ENCODE measurements at places on chromosomes 7 and 10.
A peak's percentile ranks its signal among the peaks of the same experiment; 100 is the strongest.

DNA sequence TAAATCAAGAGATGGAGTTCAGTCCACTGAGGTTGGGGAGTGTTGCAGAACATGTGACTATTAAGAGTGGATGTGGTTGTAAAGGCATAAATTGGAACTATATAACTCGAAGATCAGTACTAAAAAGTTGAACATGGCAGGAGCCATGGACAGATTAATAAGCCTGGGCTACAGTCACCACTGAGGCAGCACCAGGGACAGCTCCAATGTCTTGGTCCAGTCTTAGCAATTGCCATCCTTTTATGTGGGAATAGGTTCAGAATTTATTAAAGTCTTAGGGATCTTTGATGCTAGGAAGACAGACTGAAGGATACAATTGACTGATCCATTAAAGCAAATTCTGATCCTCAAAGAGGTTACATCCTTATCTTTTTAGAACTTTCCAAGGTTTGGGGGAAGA, 156.6 kb downstream of the ADRA2A start:
- DNase-seq = no peak

GRCh38 chr7:149869867-149870266, 3.9 kb upstream of the ATP6V0E2 start:
- DNase-seq = no peak

- no peak for DNase-seq
Measured at GRCh38 chr7:19920166-19920565, 146.7 kb upstream of the TMEM196 start.

GRCh38 chr7:26328498-26329390, 37.1 kb downstream of the SNX10 start:
- DNase-seq = no peak

- no peak for DNase-seq
Measured at GRCh38 chr10:132745971-132746370, 40.0 kb downstream of the NKX6-2 start.

- DNase-seq = peak; percentile 41
Measured at GRCh38 chr7:4189131-4189570, 492.9 kb upstream of the FOXK1 start.

GRCh38 chr10:57338823-57339558, 928.7 kb downstream of the IPMK start:
- no peak for DNase-seq

- DNase-seq = no peak
Measured at GRCh38 chr7:120774481-120774880, 83.5 kb downstream of the TSPAN12 start.

DNA sequence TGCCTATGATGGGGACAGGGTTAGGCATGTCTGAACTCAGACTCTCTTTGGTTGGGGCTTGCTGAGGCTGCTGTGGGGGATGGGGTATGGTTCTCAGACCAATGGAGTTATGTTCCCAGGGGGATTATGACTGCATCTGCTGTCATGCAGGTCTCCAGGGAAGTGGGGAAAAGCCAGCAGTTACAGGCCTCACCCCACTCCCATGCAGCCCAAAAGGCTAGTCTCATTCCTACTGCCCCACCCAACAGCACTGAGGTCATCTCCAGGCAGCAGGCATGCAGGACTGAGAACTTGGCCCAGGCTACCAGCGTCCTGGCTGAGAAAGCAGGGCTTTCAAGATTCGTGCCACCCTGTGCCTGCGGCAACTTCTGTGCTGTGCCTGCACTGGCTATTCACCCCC, 373.3 kb downstream of the HTR7 start:
- DNase-seq = no peak

DNA sequence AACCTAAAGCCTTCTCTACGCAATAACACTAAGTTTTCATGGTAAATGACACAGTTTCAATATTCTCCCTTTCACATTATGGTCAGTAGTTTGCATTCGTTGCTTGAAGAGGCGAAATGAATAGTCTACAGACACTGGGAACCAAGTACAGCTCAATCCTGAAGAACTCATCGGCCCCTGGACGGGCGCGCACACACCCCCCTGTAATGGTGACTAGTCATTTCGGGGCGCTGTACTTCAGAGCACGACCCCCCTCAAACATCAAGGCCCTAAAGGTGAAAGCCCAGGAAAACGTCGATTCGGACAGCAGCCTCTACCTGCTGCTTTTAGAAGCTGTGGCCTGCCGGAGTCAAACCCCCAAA, 1.0 kb downstream of the NT5C2 start:
- DNase-seq = peak; percentile 54

DNA sequence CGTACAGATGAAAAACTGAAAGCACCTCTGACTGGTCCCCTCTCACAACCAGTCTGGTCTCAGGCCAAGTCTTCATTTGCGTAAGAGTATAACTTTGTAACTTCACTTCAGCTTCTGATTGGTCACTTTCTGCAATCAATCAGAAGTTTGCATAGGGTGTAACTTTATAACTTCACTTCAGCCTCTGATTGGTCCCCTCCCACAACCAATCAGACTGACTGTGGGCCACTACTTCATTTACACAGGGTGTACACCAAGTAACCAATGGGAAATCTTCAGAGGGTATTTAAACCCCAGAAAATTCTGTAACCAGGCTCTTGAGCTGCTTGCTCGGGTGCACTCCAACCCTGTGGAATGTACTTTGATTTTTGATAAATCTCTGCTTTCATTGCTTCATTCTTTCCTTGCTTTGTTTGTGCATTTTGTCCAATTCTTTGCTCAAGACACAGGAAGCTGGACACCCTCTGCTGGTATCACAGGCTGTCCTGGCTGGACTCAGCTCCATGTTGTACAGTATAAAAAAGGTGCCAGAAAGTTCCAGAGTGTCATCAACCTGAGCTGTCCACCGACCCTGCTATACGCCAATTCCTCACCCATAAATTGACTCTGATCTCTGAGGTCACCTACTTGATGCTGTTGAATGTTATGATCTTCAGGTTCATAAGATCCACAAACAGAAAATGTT, 74.5 kb downstream of the COBL start:
- DNase-seq = no peak

GRCh38 chr7:2670720-2671391, 17.1 kb upstream of the AMZ1 start:
- DNase-seq = no peak

- DNase-seq = no peak
Measured at GRCh38 chr7:41588341-41588740, 114.5 kb downstream of the INHBA start.

- DNase-seq = no peak
Measured at GRCh38 chr10:131936736-131937135, 35.9 kb downstream of the PPP2R2D start.

- DNase-seq = no peak
Measured at GRCh38 chr7:128027485-128027980, 3.7 kb downstream of the LRRC4 start.

DNA sequence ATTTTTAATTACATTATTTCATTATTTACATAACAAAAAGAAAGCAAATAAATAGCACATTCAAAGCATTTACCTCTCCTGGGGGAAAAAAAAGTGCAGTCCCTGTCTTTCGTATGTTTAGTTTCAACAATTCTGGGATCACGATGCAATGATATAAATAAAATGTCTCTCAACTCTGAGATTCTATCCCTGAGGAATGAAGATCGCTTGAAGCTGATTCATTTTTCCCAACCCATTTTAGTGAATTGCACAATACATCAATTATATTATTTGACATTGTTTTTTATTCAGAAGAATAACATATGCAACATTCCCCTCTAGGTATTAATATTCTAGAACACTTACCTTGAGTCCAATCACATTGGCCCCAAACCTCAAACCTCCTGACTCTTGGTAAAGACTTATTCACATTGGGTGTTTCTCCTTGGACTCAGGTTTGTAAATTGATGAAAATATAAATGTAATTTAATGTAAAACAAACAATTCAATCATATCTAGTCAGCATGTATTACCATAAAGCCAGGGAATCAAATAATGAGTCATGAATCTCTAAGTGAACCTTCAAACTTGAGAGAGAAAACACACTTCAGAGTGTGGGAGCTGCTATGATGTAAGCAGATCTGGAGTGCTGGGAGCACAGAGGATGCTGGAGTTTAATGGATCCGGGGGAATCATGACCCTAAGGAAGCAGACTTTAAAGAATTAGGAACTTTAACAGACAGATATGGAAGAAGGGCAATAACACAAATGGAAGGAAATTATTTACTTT, 5.3 kb upstream of the SCIN start:
- DNase-seq = no peak

DNA sequence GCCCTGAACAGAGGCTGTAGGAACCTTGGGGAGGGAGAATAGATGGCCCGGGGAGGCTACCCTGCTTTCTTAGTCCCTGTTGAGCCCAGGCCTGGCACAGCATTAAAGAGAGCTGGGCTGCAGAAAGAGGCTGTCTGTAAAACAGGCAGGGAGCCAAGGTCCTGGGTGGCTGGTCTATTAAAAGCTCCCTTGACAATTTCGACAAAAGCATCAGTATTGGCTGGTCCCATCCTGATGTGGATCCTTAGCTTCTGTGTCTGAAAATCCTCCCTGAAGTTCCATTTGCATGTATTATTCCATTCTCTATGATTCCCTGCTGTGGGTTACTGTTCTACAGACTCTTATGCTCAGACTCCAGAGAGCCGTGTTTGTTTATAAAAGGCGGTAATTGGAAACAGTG, 158.5 kb downstream of the GALNT17 start:
- no peak for DNase-seq

DNA sequence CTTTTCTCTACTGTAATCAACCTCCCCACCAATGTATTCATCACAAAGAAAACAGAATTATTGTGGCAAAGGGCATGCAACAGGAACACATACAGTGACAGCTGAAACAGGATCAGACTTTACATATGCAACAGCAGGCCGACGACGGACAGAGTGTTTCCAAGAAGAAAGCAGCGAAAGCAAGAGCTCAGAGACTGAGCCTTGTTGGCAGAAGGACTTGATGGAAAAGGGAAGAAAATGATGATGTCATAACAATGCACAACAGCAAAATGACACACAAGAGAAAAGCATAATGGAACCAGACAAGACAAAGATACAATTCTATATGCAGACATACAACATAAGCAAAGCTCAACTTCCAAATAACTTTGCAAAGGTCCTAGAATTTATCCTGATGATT, 106.5 kb downstream of the ARHGAP12 start:
- DNase-seq = no peak

GRCh38 chr10:29304264-29304994, 15.6 kb downstream of the LYZL1 start:
- peak; percentile 58 for DNase-seq

- DNase-seq = no peak
Measured at GRCh38 chr7:149455175-149455950, 5.5 kb downstream of the ZNF777 start.

DNA sequence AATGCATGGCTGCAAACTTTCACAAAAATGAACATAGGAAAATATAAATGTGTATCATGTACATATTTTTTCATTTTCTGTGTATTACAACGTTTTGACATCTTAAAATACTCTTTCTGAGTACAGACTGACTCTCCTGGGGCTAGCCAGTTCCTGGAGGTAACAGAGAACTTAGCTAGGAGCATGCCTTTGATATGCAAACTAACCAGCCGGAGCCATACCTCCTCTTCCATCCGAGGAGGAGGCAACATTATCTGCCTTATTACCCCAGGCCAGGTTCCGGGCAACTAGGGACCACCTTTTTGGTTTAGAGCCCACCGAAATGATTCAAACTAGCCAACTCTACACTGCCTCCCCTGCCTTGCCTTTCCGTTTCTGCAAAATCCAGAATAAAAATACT, 33.7 kb upstream of the HECW1 start:
- no peak for DNase-seq

DNA sequence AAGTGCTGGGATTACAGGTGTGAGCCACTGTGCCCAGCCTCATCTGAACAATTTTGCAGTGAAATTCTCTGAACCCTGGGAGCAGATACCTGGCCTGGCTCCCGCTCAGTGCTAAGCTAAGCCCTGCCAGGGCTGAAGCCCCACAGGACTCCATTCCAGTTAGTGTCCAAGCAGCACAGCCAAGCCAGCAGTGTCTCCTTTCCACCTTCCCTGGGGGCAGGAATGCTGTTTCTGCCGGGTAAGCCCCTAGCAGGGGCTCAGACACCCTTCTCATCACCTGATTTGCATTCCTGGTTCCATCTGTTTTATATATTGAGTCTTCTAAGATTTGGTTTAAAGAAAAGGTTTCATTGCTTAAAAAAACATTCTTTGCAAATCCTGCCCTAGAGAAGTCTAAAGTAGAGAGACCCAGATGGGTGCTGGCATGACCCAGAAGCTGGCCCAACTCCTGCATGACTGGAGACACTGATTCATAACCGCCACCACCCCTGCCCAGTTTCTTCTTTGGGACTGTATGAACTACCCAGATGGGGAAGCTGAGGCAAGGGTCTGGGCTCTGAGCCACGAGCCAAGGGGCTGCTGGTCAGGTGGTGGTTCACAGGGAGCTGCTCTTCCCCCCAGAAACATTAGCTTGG, 14.0 kb downstream of the SLC13A4 start:
- no peak for DNase-seq

- DNase-seq = no peak
Measured at GRCh38 chr10:31011665-31012022, 20.0 kb downstream of the ZNF438 start.

DNA sequence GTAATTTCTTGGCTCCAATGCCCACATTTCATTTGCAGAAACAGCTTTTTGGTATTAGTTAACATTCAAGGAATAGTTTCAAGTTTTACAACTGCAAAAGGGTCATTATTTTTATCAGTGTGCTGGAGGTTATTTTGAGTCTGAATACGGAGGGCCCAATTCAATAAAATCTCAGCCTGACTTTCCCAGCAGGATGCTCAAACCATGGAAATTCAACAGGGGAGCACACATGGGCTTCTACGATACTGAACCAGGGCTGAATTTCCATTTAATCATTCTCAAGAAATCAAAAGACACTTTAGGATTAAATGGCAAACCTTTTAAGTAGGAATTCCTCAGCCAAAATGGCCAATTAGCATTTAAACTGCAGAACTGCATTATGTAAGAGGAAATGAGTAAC, 700.9 kb upstream of the ANKRD30A start:
- no peak for DNase-seq
